ENCODE measurements at places on chromosomes 3 and 15.

DNA sequence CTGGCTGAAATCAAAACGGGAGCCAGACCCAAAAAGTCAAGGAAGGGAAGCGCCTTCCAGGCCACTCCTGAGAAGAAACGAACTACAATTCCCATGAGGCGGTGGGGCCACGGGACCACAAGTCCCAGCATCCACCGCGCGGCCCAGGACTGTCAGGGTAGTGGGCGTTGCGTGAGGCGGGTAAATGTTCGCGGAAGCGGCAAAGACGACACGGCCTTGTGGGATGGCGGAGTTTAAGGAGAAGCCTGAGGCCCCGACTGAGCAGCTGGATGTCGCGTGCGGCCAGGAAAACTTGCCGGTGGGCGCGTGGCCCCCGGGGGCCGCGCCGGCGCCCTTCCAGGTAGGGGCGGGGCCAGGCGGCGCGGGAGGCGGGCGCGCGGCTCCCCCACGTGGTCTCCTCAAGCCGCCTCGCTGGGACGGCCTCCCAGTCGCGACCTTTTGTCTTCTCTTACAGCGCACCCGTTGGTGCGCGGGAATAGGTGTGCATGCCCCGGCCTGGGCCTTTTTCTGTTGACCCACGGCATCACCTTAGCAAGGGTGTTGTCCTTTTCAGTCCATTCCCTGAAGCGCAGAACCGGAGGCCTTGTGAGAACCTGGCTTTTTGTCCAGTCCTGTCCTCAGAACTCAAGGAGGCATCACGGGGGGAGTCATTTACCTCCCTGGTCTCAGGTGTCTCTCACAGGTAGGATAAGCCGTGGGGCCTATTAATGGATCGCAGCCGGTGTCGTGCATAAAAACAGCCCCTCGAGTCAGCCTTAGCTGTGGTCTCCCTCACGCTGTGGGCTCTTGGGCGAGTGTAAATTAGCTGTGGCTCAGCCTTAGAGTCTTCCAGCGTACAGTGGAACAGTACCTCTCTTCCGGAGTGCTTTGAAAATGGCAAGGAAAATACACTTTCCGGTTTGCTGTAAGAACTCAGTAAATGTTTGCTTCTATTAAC, at the start of gene SETMAR:
SETMAR (plus strand) TSS at position 183 of the 937 bp plus-strand sequence; CDS start at position 185, 2 bp downstream.
- DNase-seq = peak; percentile 85

DNA sequence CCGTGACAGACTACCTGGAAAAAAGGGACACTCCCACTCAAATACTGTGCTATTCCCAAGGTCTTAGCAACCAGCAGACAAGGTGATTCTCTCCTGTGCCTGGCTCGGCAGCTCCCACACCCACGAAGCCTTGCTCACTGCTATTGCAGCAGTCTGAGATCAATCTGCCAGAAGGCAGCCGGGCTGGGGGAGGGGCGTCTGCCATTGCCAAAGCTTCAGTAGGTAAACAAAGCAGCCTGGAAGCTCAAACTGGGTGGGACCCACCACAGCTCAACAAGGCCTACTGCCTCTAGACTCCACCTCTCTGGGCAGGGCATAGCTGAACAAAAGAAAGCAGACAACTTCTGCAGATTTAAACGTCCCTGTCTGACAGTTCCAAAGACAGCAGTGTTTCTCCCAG, 128.4 kb upstream of the SETMAR start:
- no peak for DNase-seq

DNA sequence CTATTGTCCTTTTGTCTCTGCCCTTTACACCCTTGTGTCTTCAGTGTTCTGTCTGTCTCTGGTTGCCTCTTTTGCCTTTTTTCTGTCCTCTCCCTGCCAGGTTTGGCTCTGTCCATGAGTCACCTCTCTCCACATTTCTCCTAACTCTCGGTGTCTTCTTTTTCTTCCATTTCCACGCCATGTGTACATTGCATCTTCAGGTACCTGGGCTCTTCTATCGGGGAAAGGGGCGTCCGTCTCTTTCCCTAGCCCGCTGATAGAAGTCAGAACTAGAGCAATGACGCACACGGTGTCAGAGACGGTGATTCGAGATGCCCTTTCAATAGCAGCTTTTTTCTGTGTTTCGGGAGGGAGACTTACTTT, 641 bp downstream of the OPA1 start:
- DNase-seq = peak; percentile 17

GRCh38 chr15:22958487-22959280, 21.5 kb downstream of the CYFIP1 start:
- no peak for DNase-seq

DNA sequence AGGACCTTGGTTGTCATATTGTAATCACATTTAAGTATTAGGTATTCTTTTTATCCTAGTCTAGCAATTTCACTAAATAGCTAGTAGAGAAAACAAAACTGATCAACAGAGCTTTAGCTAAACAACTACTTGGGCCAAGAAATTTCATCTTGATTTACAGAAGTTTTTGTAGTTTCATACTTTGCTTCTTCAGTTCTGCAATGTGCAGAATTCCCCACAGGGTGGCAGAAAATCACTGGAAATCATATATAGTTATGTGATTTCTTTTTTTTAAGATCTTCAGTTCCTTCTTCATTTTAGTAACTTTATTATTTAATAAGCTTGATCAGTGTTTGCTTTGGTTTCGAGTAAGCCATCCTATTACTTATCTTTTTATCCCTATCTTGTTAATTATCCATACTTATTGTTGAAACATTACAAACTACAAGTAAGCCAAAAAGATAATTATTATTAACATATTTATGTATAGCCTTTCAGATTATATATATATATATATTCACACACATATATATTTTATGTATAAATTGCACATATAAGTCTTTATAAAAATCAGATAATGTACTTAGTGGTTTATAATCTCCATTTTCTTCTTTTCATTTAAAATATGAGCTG, 2.2 kb upstream of the BNIP2 start:
- peak; percentile 47 for DNase-seq

- peak; percentile 38 for DNase-seq
Measured at GRCh38 chr3:178350763-178351162, 185.5 kb upstream of the KCNMB2 start.

DNA sequence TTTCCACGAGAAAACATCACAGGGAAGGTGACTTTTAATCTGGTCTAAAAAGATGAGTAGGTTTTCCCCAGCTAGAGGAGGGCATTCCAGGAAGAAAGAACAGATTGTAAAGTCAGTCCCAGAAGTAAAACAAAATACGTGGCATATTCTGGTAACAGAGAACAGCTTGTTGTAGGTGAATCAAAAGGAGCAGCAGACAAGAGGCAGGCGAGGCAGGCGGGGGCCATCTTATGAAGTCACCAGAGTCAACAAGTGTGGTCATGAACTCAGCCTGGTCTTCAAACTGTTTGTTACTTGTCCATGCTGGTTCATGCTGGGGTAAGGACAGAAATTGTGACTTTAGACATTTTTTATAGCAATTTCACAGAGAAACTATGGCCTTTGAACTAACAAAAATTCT, 4.0 kb upstream of the POPDC2 start:
- peak; percentile 52 for DNase-seq

Data from LHCN-M2 (cell line).